NCI-H774 (cell line): ENCODE measurements at places on chromosomes 11 and 22.
A peak's percentile ranks its signal among the peaks of the same experiment; 100 is the strongest.

GRCh38 chr11:117072517-117073461 lies 25.4 kb downstream of the SIK3 start:
- peak; percentile 43 for DNase-seq

GRCh38 chr11:20355221-20356219 lies 8.0 kb upstream of the HTATIP2 start:
- DNase-seq = no peak

DNA sequence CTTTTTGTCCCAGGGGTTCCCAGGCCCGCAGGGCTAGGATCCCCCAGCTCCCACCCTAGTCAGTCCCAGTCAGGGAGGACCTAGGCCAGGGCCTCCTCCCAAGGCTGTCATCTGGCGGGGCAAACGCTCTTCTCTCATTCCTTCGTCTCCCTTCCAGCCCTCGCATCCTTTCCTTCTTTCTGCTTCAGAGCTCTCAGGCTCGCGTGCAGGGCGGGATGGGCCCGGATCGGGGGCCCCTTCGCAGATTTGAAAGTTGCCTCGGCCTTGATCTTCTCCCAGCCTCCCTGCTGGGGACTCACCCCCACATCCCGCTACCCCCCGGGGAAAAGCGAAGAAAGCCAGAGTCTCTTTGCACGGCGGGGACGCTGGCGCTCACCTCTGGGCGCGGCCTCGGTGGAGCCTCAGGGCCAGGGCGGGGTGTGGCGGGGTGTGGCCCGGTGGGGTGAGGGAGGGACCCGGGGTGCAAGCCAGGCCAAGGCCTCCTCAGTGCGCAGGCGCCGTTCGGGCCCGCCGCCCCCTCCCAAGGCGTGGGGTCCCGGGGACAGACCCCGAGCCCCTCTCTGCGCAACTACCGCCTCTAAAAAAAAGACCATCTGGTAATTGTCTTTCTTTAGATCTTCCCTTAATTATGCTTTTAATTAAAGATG lies 14.8 kb upstream of the PAX6 start:
- DNase-seq = no peak

DNA sequence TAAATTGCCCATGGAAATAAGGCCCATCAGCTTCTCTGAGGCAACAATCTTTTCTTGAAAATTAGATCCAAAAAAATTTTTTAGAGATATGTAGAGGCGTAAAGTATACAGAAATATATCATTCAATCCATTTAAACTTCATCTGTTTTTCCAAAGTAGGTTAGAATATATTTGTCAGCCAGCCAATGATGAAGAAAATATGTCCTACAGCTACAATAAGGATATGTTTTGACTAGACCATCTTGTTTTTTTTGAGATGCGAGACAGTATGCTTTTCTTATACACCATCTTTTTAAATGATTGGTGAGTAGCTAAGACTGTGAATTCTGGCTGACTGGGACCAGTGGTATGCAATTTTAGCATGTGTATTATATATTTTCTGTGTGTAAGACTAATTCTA lies 630.4 kb upstream of the CNTN5 start:
- DNase-seq = no peak

DNA sequence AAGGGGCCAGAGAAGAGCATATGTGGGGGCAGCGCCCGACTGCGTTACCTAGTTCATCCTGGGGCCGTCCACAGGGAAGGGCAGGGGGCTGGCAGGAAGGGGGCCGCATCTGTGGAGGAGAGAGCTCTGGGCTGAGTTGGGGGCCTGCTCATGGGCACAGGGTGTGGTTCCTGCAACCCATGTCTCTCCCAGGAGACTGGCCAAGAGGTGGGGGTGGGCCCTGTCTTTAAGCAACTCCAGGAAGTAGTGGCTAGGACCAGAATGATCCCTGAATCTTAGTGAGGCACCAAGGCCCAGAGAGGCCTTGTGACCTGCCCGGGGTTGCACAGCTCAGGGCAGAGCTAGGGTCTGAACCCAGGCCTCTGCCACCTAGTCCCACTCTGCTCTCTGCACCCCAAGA lies 21.9 kb downstream of the CSNK1E start:
- no peak for DNase-seq

DNA sequence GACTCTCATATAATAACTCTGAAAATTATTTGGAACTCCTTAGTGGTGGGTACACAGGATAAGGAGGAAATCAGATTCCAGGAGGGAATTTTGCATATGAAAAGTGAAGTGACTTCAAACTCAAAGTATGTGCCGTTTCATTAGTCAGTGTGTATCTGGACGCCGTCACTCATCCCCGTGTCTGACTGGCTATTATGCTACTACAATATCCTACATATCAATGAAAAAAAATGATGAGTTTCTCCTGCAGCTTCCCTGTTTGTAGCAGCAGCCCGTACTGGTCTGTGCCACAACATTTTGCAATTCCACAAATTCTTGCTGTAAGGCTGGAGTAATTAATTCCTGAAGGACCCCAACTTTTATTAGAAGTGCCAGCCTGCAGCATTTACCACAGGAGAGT lies 16.5 kb downstream of the WT1 start:
- DNase-seq = no peak

- DNase-seq = no peak
Observed at GRCh38 chr11:85803303-85803702, 7.6 kb downstream of the SYTL2 start.

DNA sequence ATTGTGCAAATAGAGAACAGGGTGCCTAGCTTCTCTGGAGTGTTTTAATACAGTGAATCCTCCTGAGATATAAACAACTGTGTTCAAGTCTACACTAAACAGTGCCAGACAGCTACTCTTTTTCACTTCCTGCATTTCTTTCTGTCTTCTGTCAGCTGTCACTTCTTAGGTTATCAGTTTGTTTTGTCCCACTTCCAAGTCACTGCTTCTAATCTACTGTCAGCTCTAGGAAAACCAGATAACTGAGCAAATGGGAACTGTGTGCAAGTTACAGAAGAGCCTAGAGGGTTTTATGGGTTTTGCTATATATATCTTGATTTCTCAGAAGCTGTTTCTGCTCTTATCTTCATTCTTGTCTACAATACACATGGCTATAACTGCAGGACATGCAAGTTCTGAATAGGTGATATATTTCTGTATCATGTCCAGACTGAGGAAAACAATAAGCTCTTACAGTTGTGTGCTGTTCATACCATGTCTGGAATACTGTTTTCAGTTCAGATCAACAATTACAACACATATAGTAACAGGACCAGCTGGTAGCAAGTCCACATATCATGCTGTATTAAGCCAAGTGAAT lies 5.8 kb downstream of the PITPNB start:
- no peak for DNase-seq

DNA sequence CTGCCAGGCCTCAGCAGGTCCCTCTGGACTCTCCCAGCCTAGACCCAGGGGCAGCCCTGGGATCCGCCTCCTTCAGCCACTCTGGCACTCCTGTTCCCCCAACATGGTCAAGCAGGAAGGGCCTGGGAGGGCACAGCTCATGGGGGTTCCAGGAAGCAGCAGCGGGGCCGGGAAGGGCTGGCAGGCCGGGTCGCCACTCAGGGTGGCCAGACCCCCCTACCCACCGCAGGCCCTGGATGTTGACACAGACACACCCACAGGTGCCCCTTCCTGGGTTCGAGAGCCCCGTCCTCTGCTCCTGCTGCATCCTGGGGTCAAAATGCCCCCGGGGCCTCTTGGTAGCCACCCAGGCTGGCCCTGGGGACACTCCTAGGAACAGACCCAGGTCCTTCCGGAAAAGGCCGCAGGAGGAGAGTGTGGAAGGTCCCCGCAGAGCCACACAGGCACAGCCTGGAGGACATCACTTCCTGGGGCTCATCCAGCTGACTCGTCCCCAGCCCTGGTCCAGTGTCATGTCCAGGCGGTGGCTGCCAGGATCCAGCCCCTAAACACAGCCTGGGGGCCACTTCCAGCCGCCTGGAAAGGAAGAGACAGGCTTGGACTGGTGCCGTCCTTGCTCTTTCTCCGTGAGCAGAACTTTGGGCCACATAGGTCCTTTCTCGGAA lies 6.8 kb upstream of the PIM3 start:
- DNase-seq = no peak
